ENCODE measurements at places on chromosomes 13 and 19.

DNA sequence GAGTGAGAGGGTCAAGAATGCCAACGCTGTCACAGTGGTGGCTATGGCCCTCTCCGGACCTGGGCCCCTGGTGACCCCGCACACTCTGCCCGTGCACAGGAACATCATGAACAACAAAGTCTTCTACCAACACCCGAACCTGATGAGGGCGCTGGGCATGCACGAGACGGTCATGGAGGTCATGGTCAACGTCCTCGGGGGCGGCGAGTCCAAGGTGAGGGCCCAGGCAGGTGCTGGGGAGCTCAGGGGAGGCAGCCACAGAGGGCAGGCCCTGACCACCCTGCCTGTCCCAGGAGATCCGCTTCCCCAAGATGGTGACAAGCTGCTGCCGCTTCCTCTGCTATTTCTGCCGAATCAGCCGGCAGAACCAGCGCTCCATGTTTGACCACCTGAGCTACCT, 62.6 kb downstream of the RYR1 start:
- no peak for DNase-seq

- DNase-seq = no peak
These were observed 459.2 kb downstream of the MYO16 start for GRCh38 chr13:109088624-109088917.

- DNase-seq = no peak
These were observed 25.4 kb downstream of the ALG5 start for GRCh38 chr13:36973621-36974295.

DNA sequence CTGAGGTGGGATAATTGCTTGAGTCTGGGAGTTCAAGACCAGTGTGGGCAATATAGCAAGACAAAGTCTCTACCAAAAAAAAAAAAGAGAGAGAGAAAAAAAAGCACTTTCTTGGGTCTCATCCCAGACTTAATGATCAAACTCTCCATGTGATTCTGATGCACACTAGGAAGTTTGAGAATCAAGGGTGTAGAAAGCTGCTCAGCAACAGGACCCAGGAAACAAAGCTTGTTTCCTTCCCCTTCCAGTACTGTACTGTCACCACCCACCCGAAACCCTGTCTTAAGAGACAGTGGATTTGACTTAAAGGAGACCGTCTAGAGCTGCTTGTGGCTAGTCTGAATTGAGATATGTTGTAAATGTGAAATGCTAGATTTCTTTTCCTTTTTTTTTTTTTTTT, 5.8 kb downstream of the MISP3 start:
- no peak for DNase-seq

GRCh38 chr13:35198613-35199200, 256.6 kb downstream of the NBEA start:
- DNase-seq = no peak

GRCh38 chr19:24033963-24034342, 53.0 kb upstream of the ZNF254 start:
- no peak for DNase-seq

DNA sequence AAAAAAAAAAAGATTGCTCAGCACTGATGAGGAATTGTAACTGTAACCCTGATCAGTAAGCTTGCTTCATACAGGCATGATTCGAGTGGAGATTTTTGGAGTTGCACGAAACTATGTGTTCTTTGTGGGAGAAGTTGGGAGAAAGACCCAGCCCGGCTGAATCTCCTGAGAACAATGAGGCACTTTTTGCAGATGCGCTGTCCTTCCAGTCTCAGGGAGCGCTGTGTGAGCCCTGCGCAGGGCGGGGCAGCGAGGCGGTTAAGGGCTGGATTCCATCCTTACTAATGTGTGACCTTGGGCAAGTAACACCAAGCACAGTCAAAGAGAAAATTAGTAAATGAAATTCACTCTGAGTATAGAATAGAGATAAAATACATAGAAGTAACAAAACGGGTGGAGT, 76.9 kb downstream of the SIPA1L3 start:
- no peak for DNase-seq

- no peak for DNase-seq
These were observed 118.7 kb upstream of the C1QTNF9B start for GRCh38 chr13:24016046-24016445.

DNA sequence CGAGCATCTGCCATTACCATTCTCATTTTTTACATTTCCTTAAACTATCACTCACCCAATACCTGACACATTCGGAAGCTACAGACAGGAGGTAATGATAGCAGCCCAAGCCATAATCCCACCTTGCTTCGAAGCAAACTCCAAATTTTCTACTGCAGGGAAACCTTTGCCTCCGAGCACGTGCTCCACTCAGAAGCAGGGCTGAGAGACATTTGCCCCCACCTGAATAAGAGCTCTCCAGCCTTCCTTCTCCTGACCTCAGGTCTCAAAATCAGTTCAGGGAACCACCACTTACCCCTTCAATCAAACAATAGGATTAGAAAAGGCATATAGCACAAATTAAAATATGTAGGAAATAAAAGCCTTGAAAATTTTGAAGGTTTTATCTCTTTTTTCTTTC, 2.3 kb upstream of the DACH1 start:
- no peak for DNase-seq

DNA sequence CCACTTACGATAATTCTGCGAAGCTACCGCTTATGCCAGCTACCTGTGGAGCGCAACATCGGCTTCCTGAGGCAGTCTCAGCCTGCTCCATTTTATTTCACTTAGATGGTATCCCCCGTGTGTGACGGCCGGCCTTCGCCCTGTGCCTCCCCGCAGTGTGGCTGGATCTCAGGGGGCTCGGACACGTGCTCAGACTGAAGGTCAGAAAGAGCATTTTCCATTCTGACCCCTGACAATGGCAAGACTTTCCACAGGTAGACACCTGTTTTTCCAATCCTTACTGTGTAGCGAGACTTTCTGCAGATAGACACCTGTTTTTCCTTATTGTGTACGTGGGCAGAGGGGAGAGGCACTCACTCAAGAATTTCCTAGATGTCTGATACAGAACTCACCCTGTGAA, 52.7 kb downstream of the ATP11A start:
- DNase-seq = no peak

GRCh38 chr19:16070366-16070990, 5.8 kb upstream of the TPM4 start:
- no peak for DNase-seq

DNA sequence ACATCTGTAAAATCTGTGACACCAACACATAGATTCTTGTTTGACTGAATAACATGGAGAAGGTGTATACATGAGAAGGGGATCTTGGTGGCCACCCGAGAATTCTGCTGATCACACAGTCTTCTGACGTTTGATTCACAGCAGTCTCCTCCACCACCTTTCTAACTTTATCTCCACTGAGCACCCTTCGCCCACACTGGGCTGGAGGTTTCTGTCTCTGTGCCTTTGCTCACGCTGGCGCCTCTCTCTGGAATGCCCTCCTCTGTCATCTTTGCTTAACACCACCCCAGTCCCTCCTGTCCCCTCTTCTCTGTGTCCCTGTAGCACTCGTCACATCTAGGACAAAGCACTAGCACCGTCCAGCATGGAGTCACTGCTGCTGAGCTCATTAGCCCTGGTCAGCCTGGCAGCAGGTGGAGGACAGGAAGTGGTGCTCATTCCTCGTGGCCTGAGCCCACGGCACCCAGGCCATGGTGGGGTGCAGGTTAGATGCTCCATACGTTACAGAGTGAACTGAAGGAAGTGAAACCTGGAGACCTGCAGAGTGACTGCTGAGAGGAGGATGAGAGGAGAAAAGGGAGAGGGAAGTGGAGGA, 384.6 kb downstream of the UQCRFS1 start:
- no peak for DNase-seq

DNA sequence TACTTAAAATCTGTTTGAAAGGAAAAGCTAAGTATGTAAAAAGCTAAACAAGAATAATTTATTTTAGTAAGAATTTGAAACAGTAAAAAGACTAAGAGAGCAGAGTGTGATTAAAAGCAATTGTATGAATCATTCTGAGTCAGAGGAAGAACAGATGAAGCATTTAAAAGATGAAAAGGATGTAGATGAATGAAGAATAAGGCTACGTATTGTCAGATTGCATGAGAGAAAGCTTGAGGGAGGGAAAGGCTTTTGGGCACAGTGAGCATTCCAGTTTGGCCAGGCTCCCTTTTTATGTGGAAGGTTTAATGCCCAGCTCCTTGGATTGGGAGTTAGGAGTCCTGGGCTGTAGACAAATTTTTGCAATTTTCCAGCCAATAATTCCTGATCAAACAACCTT, 117.7 kb downstream of the FREM2 start:
- DNase-seq = no peak

DNA sequence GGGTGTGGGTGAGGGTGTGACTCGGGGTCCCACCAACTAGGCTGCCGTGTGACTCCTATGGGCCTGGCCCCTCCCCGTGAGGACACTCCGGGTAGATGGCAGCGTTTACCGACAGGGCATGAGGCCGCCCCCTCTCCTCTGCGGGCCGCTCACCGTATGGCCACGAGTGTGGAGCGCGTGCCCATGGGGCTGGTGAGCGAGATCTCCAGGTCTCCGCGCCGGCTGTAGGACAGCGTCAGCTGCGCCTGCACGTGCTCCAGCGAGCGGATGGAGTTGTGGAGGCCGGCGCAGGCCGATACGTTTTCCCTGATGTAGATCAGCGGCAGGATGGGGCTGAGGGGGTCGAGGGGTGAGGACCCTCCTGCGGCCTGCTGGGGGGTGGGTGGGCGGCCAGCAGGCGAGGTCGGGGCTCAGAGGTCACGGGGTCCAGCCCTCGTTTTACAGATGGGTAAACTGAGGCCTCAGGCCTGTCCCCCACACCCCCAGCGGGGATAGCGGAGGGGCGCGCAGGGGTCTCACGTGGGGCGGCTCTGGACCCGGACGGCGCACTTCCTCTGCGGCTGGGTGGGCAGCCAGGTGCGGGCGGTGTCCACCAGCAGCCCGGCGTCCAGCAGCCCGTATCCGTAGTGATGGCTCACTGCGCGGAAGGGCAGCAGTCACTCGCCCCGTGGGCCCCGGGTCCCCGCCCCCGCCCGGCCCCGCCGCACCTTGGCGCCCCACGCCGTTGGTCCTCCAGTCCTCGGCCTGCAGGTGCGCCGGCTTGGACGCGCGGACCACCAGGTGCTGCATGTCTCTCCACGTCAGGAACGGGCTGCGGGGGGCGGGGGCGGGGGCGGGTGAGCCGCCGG, 4.3 kb upstream of the C19orf25 start:
- DNase-seq = no peak

DNA sequence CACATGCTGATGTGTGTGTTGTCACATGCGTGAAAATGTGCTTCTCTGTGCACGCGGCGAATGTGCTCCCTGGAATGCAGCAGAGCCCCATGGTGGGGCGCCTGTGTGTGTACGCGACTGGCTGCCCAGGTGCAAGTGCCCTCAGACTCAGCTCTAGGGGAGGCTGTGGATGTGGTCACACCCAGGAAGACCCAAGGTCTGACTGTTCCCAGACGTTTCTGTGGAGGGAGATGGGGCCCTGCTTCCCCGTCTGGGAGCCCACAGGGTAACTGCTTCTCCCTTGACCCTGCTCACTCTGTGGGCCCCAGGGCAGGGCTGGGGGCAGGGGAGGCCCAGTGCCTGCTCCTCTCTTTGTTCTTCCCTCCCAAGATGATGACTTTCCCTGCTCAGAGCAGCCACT, 7.9 kb upstream of the UQCR11 start:
- no peak for DNase-seq

GRCh38 chr19:39582891-39583625, 19.3 kb upstream of the LGALS13 start:
- no peak for DNase-seq

GRCh38 chr13:30211745-30212144, 95.6 kb downstream of the KATNAL1 start:
- no peak for DNase-seq

DNA sequence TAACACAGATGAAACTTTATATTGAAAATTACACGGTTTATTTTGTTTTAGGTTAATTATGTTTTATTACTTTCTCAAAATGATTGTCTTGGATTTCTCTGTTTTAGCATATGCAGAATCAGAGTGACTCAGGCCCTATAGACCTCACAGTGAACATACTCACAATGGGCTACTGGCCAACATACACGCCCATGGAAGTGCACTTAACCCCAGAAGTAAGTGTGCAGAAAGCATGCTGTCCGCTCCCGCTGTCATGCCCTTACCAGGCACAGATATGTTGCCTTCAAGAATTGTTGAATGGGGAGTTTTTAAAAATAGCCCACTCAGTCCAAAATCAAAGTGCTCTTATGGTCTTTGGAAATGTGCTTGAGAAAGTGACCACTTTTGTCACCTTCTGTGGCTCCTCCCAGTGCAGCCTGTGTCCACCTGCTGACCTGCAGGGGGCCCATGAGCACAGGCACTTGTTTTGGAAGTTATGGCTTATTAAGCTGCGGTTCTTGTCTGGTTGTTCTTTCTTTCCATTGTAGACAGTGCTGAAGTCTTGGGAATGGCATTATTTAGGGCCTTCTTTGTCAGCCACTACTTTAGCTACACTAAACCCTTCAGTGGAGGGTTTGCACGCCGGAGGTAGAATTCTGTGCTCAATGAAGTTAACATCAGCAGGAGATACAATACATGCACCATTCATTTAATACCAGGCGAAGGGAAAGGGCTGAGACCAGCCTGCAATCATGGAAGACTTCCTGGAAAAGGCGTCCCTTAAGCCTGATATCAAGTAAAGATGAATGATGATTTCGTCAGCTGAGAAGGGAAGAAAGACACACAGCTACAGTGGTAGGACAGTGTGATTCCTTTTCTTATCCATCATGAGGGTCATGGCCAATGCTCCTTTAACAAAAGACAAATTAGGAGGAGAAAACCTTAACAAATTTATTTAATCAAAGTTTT, 36.7 kb downstream of the CUL4A start:
- DNase-seq = no peak

DNA sequence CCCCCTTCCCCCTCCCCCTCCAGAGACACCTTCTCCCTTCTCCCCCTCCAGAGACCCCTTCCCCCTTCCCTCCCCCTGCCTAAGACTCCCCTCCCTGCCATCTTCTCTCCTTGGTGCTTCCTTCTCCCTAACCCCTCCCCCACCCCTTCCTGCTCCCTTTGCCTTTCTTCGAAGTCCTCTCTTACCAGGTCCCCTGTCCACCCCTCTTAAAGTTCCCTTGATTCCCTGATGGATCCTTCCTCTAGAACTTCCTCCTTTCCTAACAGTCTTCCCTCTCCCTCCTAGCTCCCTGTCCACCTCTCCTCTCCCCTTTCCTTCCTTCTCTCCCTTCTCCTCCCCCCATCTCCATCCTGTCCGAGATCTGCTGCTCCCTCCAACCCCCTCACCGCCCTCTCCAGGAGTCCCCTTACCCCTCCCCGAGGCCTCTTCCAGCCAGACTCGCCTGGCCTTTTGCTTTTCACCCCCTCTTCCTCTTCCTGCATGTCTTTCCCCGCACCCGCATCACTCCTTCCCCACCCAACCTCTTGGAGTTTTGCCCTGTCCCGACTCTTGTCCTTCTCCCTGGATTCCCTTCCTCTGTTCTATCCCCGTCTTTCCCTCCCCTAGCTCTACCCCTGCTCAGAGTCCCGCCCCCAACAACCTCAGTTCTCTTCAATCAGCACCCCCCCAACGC, 3.1 kb downstream of the TNFSF9 start:
- no peak for DNase-seq

DNA sequence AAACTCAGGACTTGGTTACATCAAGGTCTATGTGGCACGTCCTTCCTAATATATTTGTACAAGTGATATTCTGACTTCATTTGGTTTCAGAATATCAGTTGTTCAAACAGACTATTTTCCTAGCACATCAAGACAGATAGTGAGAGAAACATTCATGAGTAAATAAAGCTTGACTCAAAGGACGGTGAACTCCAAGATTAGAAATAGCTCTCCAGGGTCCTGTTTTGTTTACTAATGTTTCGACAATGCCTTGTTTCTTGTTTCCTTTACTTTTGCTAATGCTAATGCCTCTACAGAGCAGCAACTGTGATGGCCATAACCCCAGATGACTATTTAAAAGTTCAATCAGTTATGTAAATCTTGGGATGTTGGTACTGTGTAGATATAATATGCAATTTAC, 313.9 kb downstream of the KLF12 start:
- no peak for DNase-seq
